ENCODE measurements at places on chromosomes 2 and 18.

- no peak for DNase-seq
These were observed 82.3 kb upstream of the XPO1 start for GRCh38 chr2:61620244-61621159.

DNA sequence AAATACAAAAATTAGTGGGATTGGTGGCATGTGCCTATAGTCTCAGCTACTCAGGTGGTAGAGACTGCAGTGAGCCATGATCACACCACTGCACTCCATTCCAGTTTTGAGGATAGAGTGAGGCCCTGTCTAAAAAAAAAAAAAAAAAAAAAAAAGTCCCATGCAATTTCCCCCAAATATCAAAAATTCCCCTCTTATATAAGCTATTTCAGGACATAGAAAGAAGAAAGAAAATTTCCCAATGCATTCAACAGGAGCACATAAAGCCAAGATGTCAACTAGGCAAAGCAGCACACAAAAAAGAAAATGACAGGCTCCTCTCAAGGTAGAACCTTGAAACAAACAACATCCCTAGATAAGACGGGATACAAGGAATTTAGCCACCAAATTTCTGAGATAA, 213.3 kb downstream of the TCF4 start:
- DNase-seq: no peak

DNA sequence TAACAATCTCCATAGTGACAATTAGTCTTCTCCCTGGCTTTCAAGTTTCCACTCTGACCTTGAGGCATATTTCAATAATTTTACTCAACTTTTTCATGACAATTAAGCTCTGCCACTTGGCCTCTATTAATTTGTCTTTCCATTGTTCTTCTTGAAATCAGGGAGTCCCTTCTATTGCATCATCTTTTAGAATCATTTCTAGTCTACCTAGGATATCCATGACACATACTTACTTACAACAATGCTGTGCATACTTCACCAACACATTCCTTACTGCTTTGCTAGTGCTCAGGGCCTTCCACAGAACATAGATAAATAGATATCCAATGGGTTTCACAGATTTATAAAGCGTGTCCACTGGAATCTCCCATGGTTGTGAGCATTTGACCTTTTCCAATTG, 331.5 kb upstream of the LRP1B start:
- no peak for DNase-seq

- DNase-seq: no peak
These were observed 70.4 kb upstream of the ST3GAL5 start for GRCh38 chr2:85959185-85959584.

DNA sequence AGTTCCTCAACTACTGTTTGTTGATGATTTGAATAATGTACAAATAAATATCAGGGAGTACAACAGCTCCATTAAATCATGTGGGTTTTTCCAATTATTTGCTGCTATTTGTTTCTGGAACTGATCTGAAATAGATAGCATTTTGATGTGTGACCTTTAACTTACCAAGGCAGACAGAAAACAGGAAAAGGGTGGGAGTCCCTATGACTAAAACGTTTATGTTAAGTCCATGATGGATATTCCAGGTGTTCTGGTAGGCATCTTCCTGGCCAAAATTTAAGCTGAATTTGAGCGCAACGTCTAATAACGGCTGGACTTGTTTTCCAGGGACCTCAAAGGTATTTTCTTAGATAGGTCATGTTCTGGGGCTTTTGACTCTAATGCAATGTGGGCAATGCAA, 41.6 kb downstream of the WIPF1 start:
- no peak for DNase-seq

DNA sequence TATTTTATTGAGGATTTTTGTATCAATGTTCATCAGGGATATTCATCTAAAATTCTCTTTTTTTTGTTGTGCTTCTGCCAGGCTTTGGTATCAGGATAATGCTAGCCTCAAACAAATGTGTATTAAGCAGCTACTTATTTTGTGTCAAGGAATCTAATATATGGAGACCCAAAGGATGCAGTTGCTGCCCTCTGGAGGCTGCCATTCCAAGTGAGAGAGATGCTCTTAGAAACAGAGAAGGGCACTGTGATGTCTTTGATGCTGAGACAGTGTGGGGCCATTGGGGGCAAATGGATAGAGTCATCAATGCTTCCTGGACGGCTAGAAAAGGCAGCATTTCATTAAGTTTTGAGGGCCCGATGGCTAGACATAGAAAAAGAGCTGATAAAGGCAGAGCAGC, 292.6 kb downstream of the SETBP1 start:
- DNase-seq: no peak
